Placental pericyte (primary cell): ENCODE measurements at places on chromosomes 4 and X. TPM values are rescaled to one million over a fixed set of nuclear protein-coding genes. Genes with fewer than 3 reads are reported as not detected.

The FRMPD4 gene
- total RNA-seq = 3.0 and 14.0 TPM in 2 replicates

The ASB12 gene
- total RNA-seq = not detected in 2 replicates

The CENPE gene
- total RNA-seq = 0.88 and 30.6 TPM in 2 replicates

The HMX1 gene
- not detected in 2 replicates for total RNA-seq

The HPF1 gene
- total RNA-seq = 24.7 and 27.1 TPM in 2 replicates

The DGKK gene
- not detected in 2 replicates for total RNA-seq

The ZDHHC15 gene
- total RNA-seq = under 0.01 TPM in 1 of 2 replicates, not detected in the other
